Stimulated activated CD4-positive, alpha-beta T cell treated with anti-CD3 and anti-CD28 coated beads, Interleukin-2, amount 100 ng/mL, for 4 hours (primary cell): ENCODE measurements at places on chromosomes 5 and 9.

GRCh38 chr5:4258170-4258569, 662.5 kb downstream of the IRX1 start:
- no peak for DNase-seq

- no peak for DNase-seq
Measured at GRCh38 chr5:102795526-102795925, 40.4 kb downstream of the PAM start.

DNA sequence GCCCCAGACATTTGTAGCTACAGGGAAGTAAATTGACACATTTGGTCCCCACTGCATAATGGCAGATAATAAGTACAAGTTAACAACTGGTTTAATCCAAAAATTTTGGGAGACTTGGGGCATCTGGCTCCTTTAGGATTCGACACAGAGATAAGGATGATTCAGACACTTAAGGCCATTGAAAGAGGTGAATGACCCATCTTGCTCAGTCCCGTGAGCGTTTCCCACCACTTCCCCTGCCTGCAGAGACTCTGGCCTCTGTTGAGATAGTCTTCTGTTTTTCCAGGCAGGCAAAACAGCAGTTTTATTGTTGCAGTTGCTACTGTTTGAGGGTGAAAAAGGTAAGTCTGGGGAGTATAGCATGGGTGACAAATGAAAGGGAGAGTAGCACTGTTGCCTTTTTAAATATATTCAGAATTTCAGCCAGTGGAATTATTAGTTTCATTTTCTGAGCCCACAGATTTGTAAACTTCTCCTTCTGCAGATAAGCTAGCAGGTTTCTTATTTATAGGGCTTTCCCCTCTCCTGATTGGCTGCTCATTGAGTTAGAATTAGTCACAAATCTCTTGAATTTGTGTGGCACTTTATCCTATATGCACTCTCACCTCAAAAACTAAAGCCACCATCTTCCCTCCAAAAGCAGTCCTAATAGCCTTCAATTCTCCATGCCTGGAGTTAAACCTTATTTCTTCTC, 19.3 kb downstream of the ACO1 start:
- no peak for DNase-seq

GRCh38 chr5:14112998-14113652, 30.0 kb upstream of the TRIO start:
- DNase-seq: no peak

- no peak for DNase-seq
Measured at GRCh38 chr9:97794666-97795065, 58.4 kb upstream of the FOXE1 start.

- no peak for DNase-seq
Measured at GRCh38 chr9:34707130-34707529, 2.8 kb downstream of the CCL21 start.

- no peak for DNase-seq
Measured at GRCh38 chr9:82188817-82189216, 200.2 kb downstream of the SPATA31D1 start.

DNA sequence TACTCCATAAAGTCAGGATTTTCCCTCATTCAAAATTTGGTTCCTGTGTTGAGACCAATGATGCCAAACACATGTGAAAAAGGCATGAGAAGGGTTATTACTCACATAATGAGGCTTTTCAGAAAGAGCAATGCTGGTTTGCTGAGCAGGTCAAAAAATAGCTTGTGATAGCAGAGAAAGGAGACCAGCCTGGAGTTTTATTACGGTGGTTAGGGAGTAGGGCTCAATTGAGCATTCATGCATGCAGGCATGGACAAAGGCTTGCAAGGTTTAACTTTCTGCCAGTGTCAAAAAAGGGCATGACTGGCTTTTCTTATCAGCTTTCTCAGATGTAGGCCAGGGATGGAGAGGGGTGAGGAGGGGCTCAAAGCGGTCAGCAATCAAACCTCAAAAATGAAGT, 628.3 kb downstream of the DNAH5 start:
- no peak for DNase-seq

DNA sequence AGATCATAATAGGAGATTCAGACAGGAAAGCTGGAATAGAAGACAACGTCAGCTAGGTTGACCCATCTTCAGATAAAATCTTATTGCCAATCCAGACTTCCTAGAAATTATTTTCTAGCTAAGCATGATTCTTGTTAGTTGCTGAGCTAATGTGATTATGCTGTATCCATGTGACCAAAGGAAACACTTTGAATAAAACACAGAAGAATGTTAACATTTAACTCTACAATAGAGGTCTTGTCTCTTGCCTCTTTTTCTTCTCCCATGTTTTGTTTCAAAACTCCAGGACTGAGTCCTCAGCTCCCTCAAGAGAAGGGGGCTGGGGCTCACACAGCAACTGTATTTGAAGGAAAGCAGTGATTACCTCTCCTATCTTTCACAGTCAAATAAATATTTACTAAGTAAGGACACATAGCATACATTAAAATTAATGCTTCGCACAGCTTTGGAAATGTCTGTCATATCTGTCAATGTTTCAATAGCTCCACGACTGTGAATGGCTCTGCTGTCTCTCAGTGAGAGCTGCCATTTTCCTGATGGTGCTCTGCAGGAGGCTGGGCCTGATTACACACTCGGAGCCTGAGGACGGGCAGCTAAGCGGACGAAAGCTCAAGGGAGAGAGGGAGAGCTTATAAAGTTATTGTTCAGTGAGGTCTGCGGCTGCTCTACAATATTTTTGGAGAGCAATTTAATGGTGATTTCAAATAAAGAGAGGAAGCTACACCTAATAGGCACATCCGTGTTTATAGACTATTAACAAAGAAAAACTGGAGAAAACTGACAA, 64.8 kb upstream of the ZNF462 start:
- no peak for DNase-seq

DNA sequence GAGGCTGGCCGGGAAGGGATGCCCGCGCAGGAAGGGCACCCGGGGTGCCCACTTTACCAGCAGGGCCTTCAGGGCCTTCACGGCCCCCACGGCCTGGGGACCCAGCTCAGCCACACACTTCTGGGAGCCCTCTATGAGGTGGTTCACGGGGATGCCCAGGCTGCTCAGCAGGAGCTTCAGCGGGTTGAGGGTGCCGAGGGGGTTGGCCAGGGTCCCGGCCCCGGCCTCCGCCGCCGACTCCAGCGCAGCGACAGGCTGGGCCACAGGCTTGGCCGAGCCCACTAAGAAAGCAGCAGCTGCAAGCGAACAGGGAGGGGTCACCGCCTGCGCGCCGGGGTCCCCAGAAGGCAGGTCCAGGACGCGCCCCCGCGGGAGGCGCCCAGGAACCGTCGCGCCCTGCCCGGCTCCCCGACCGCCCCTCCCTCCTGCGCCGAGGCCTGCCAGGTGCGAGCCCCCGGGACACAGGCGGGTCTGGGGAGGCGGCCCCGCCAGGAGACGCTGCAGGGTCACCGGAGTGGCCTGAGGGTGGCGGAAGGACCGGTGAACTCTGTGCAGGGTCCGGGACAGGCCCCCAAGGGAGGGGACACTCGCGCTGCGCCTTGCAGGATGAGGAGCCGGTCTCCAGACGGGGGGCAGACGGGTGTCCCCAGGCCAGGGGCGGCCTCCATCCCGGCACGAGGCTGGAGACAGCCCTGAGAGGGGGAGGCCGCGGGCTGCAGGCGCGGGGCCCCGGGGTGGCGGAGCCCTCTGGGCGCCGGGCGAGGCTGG, 572 bp downstream of the SCGB3A1 start:
- no peak for DNase-seq

DNA sequence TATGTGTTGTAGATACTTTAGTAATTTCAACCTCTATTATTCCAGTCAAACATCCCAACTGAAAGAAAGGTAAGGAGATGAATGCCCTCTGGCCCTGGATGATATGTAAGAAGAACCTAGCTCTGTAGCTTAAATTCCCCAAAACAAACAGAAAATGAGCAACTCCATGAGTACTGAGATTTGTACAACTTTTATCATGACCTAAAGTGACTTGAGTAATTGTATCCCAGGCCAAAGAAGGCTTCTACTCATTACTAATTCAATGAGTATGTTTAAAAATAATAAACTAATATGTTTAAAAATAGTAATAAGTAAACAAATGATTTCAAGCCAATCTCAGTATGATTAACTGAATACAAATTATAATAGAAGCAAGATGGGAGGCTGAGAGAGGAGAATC, 414.0 kb upstream of the ACTBL2 start:
- DNase-seq: no peak

DNA sequence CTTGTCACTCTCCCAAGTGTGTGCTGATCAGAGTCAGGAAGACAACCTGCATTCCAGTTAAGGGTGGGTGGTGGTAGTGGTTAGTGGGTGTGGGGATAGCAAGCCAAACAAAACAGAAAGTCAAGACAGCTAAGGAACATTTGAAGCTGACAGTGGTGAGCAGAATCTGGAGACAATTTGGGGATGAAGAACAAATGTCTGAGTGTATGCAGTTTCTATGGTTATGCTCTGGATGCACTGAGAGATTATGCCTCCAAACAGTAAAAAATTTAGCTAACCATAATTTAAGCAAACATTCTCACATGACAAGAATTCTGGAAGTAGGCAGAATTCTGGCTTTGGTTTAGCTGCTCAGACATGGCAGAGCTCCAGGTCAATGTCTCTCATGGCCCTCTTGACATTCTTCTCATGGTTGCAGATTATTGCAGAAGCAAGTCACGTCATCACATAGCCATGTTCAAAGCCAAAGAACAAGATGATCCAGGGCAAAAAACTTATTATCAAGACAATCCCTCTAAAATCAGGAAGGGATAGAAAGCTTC, 148.7 kb downstream of the LURAP1L start:
- DNase-seq: no peak

DNA sequence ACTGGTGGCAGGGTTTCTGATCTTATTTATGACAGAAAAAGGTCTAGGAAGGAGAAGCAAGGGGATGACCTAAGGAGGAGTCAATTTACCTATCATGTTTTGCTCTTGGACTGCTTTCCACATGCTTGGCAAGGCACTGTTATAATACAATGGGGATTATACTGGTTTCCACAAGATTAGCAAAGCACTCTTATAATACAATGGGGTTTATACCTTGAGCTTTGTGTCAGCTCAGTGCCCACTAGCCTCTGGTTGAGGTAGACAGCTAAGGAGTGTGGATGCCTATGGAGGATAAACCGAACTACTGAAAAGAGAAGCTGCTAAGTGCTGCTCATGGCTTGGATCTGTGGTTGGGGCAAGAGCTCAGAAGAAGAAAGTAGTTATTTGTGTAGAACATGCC, 68.7 kb downstream of the MRPS27 start:
- no peak for DNase-seq

GRCh38 chr9:14710804-14711203, 11.7 kb downstream of the CER1 start:
- DNase-seq: no peak

GRCh38 chr9:133031496-133031911, 707 bp downstream of the GTF3C5 start:
- no peak for DNase-seq

DNA sequence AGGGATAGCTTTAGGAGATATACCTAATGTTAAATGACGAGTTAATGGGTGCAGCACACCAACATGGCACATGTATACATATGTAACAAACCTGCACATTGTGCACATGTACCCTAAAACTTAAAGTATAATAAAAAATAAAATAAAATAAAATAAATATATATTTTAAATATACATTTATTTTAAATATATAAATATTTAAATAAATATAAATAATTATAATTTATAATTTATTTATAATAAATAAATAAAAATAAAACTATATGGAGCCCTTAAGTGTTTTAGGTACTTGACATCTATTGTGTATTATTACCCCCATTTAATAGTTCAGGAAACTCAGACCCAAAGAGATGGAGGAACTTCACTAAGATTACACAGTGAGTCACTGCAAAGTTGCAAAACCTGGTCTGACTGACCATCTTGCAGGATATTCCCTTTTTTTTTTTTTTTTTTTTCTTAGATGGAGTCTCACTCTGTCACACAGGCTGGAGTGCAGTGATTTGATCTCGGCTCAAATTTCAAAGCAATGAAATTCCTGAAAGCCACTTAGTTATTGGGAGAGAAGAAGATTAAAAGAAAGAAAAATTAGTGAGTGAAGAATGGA, 5.8 kb upstream of the C5orf52 start:
- DNase-seq: no peak
